KG1 (cell line): ENCODE measurements at places on chromosomes 2 and 18.

DNA sequence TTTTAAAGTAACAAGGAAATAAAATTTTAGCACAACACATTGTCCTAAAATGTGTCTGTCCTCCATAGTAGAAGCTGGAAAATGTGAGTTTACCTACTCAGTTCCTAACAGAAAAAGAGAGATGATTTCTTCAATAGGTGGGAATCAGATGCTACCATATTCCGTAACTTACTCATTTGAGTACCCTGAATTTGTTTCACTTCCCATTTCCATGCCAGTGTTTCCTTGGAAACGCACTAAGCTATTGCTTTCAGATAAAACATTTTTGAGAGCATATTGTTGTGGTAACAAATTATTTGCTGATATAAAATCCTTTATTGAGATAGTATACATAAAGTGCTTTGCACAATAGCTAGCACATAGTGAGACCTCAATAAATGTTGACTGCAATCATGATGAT lies 137.5 kb upstream of the BARD1 start:
- DNase-seq, result no peak

- no peak for DNase-seq
Observed at GRCh38 chr2:158359846-158360245, 96.7 kb downstream of the CCDC148 start.

- no peak for DNase-seq
Observed at GRCh38 chr2:42882756-42883155, 90.4 kb upstream of the HAAO start.

- DNase-seq, result no peak
Observed at GRCh38 chr2:135689679-135690078, 52.0 kb upstream of the UBXN4 start.

GRCh38 chr2:73970850-73971471 lies 13.7 kb upstream of the TET3 start:
- DNase-seq, result peak; percentile 84

DNA sequence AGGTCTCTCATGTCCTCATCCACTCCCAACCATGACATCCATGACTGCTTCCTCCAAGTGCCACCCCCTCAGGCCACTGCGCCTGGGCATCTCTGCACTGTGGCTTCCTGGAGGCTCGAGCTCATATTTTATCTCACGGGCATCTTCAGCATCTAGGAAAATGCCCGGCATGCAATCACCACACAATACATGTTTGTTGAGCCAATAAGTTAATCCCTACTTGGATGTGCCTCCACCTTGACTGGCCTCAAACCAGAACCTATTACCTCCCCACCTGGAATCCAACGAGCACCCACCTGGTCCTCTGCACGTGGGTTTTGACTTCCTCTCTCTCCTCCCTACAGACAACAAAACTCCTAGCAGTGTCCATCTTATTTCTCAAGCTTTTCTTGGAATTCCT lies 198.9 kb upstream of the REV1 start:
- no peak for DNase-seq

GRCh38 chr2:107242811-107243210 lies 356.8 kb upstream of the ST6GAL2 start:
- no peak for DNase-seq

DNA sequence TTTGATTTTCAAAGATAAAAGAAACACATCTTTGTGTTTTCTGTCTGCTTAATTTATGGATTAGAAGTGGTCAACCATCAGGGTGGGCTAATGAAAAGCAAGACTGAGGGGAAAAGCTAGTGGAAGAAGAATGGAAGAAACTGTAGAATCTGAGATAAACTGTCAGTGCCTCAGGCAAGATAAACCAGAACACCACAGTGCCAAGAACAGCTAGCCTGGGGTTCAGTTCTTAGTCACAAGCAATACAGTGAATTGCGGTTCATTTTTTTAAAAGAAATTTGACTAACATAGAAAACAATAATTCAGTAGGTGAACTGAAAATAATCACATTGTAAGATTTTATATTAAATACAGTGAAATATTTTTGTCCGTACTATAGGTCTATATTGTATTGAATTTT lies 22.0 kb upstream of the LNPK start:
- DNase-seq, result no peak

GRCh38 chr2:233413559-233414272 lies 59.4 kb downstream of the DGKD start:
- no peak for DNase-seq

- DNase-seq, result no peak
Observed at GRCh38 chr2:44572196-44572900, 210.6 kb downstream of the CAMKMT start.

DNA sequence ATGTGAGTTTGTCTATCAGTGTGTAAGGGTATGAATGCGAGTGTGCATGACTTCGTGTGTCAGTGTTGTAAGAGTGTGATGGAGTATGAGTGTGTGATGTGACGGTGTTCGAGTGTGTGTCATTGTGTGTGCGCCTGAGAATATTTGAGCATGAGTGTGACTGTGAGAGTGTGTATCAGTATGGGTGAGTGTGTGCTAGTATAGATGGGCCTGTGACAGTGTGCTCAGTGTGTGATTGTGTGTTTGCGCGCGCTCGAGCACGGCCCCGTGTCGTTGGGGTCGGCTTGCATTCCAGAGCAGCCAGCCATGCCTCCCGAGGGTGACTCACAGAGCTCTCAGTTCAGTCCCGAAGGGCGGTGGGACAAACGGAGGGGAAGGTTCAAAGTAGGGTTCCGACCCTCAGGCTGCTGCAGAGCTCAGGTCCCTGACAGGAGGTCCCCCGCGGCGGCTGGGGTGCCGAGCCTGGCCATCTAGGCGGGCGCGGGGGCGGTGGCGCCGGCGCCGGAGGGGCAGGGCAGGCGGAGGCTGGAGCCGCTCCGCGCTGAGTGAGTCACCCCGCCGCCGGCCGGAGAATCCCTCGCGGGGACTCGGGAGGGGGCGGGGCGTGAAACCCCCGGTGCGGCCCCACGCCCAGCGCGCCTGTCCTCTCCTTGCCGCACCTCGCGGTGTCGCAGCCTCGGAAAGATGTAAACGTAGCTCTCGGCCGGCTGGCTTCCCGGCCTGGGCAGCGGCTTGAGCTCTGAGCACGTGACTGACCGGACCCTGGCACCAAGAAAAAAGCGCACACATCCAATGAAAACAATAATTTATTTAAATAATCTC lies 3.8 kb downstream of the DLX2 start:
- DNase-seq, result no peak

- DNase-seq, result no peak
Observed at GRCh38 chr18:24362757-24363156, 34.9 kb downstream of the OSBPL1A start.

GRCh38 chr2:226873051-226873620 lies 37.3 kb downstream of the RHBDD1 start:
- no peak for DNase-seq

- DNase-seq, result no peak
Observed at GRCh38 chr2:46549166-46549844, 69.9 kb downstream of the TMEM247 start.

- DNase-seq, result no peak
Observed at GRCh38 chr18:22558945-22559385, 141.2 kb upstream of the CTAGE1 start.

GRCh38 chr2:17441055-17441771 lies 77.0 kb downstream of the RAD51AP2 start:
- no peak for DNase-seq

- no peak for DNase-seq
Observed at GRCh38 chr2:173017646-173018420, 57.8 kb upstream of the MAP3K20 start.

- DNase-seq, result no peak
Observed at GRCh38 chr2:233674995-233675394, 3.3 kb downstream of the UGT1A9 start.

DNA sequence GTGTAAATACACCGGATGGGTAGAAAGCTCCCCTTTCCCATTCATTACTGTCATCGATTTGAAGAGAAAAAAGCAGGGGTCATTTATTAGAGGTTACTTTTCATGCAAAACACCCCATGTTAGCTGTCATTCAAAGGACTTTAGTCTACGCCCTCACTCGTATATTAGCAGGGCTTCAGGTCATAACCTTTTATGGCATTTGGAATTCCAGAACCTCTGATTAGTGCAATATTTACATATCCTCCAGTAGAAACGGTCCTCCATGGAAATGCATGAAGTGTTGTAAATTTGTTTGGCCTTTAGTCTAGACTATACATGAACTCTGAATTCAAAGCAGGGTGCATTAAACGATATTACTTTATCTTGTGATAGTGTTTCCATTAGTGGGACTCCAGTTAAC lies 180.5 kb downstream of the ZNF516 start:
- DNase-seq, result no peak

GRCh38 chr2:8593243-8593642 lies 88.6 kb upstream of the ID2 start:
- DNase-seq, result no peak

- no peak for DNase-seq
Observed at GRCh38 chr2:5589183-5589582, 103.0 kb upstream of the SOX11 start.

GRCh38 chr2:127128445-127128904 lies 21.5 kb upstream of the BIN1 start:
- no peak for DNase-seq

- no peak for DNase-seq
Observed at GRCh38 chr2:234195516-234195915, 145.0 kb downstream of the SPP2 start.

GRCh38 chr18:48928787-48929186 lies 22.0 kb downstream of the SMAD7 start:
- DNase-seq, result peak; percentile 43

- peak; percentile 47 for DNase-seq
Observed at GRCh38 chr2:86622519-86623042, 1.1 kb downstream of the RNF103 start.

DNA sequence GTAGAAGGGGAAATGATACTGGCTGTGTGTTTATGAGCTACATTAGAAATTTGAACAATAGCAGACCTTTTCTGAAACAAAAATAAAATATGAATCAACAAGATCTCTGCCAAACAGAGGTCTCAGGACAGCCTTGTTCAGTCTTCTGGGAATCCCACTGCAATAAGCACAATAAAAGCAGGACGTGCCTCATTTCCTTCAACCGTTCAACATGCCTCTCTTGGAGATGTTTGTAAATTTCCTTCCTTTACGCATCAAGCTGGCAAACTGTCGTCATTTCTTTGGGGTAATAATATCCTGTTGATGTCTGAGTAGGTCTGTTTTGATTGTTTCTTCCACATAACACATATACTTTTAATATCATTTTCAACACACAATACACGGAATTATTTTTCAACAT lies 77.2 kb downstream of the TCF4 start:
- DNase-seq, result peak; percentile 31

GRCh38 chr2:216603010-216603883 lies 30.0 kb upstream of the IGFBP2 start:
- DNase-seq, result no peak

DNA sequence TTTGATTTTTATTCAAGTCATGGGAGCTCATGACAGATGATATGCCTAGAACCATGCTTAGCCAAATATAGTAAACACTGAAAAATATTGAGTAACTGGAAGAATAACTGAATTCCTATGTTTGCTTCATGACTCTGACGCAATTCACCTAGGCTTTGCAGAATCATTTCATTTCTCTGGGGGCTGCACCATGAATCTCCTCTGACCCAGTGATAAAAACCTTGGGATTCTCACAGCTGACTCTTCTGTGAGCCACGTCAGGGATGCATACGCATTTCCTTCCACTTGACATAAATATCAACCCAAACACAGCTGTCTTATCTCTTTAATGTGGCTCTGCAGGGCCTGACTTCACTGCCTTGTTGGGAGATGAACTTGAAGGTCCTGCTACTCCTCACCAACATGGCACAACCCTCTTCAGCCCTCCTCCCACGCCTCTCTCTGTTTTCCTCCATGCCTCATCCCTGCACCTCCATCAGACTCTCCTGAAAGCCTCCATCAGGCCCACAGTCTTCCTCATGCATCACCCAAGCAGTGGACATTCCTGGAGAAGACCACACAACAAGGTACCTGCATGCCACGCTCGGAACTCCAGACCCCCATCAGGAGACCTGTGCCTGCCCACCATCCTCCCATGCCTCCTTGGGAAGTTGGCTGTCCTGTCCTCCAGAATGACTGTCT lies 29.8 kb downstream of the COL6A3 start:
- no peak for DNase-seq

DNA sequence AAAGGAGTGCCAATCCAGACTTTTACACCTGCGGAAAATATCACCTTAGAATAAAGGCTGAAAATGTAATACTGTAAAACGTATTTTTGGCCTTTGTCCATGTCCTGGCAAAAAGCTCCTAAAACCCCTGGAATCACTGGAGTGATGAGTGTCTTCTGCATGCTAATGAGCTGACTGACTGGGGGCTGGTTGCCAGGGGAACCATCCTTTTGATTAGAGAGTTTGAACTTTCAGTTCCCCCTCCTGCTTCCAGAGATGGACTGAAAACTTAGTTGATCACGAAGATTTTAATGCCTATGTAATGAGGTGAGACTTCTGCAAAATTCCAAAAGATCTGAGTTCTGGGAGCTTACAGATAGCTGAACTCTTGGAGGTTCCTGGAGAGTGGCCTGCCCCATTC lies 20.5 kb downstream of the PUM2 start:
- DNase-seq, result no peak

DNA sequence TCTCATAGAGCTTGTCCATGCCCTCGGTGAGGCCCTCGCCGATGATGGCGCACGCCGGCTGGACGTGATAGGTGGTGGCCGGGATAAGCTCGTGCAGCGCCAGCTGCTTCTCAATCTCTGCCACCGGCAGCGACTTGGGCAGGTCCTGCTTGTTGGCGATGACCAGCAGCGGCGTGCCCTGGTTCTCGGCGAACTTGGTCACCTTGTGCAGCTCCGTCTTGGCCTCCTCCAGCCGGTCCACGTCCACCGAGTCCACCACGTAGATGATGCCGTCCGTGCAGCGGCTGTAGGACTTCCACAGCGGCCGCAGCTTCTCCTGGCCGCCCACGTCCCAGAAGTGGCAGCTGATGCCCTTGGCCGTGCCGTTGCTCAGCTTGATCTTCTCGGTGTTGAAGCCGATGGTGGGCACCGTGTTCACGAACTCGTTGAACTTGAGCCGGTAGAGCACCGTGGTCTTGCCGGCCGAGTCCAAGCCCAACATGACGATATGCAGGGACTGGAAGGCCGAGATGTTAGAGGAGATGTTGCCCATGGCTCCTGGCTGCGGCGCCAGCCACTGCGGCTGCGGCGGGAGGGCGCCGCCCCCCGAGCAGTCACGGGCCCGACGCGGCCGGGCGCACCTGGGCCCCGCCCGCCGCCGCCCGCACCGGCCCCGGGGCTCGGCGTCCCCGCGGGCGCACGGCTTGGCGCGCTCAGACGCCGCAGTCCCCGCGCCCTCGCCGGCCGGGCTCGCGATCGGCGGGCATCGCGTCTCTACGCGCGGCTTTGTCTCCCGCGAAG lies 636 bp downstream of the ARL4C start:
- no peak for DNase-seq

GRCh38 chr2:9991829-9992273 lies 40.4 kb downstream of the GRHL1 start:
- DNase-seq, result no peak

- DNase-seq, result no peak
Observed at GRCh38 chr2:99959261-99960014, 183.0 kb downstream of the AFF3 start.

- DNase-seq, result no peak
Observed at GRCh38 chr2:205386109-205386508, 296.2 kb upstream of the NRP2 start.

DNA sequence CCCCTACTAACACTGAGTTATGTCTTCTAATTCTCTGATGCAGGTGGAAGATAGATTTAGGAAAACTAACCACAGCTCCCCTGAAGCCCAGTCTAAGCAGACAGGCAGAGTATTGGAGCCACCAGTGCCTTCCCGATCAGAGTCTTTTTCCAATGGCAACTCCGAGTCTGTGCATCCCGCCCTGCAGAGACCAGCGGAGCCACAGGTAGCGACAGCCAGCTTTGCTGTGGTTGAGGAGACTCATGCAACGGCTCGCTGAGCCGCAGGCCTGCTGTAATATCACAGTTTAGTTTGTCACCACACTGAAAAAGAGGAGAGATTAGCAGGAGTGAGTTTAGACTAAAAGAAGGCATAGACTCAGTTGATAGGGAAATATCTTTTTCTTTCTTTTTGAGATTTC lies 131.0 kb upstream of the IL1R2 start:
- DNase-seq, result no peak
